Foreskin fibroblast (primary cell): ENCODE measurements at places on chromosomes 6 and 20.

DNA sequence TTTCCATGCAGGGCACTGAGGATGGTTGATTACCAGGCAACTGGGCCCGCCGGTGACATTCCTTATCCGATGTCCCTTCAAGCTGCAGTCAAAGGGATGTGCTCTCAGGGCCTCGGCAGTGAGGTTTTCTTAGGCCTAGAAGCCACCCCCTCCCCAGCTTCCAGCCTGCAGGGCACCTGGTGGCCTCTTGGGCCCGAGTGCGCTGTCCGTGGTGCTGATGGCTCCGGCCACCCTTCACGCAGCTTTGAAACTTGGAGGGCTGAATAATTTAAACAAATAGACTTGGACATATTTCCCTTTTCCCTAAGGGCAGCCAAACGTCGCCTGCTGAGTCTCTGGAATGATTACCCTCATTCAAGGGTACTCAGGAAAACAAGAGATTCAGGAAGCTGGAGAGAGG, 8.9 kb upstream of the MLN start:
- peak; percentile 79 for DNase-seq

DNA sequence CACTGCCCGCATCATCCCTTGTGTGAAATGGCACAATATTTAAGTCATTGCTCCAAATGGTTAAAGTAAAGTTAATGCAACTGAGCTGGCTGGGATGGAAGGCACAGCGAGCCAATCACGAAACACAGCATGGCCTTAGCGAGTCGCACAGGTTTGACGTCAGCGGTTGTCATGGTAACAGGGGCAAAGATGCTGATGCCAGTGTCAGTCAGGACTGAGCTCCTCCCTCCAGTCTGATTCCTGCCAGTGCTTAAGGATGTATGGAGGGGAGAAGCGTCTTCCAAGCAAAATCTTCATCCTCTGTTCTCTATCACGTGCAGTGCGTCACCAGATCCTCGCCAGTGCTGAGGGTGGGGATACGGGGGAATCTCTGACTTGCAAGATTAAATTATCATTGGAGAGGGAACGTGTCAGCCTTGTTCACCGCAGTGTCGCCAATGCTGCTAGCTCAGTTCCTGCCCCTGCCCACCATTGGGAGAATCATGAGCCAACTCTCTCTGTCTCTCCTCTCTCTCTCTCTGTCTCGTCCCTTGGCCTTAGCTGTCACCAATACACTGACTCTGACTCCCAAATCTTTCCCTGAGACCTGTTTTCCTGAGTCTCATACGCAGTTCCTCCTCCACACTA, 24.5 kb downstream of the TSPYL4 start:
- DNase-seq = peak; percentile 83

- DNase-seq = no peak
These were observed 2.6 kb downstream of the ZMYND8 start for GRCh38 chr20:47353692-47354463.

DNA sequence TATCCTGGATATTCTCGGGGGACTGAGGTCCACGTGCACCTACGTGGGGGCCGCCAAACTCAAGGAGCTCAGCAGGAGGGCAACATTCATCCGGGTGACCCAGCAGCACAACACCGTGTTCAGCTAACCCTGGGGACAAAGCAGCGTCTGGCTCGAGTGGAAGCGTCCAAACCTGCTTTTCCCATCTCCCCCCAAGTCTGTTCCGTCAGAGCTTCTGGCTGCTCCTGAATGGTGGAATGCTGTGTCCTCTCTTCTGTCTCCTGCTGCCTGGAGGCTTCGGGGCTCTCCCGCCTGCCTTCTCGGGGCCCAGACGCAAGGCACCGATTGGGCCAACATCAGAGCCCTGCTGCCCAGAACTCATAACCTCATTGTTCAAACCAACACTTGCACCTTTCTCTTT, 56.7 kb downstream of the GMPR start:
- no peak for DNase-seq

- peak; percentile 56 for DNase-seq
These were observed 2.3 kb downstream of the RNF114 start for GRCh38 chr20:49938173-49939163.

DNA sequence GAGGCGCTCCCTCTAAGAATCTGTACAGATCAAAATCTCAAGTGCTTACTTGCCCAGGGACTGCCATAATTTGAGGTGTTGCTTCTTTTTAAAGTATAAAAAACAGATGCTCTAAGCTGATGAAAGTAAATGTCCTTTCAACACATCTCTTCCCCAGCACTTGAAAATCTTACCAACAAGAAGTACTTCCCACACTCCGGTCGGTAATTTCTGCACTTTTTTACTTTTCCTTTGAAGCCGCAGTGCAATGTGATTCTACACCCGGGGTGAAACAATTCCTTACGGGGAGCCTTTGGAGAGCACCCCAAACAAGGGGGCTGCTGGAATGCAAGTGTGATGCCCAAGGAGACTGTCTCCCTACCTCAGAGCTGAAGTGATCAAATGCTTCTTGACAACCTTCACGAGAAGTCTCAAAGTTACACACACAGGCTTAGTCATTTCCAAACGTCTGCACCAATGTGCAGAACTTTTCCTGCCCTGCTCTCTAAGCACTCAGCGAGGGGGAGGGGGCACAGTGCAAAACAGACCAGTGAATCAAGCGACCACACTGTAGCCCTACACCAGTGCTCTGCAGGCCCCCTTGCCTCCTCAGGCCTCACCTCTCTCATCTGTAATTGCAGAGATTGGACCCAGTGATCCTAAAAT, 56.7 kb downstream of the ATXN1 start:
- peak; percentile 46 for DNase-seq

DNA sequence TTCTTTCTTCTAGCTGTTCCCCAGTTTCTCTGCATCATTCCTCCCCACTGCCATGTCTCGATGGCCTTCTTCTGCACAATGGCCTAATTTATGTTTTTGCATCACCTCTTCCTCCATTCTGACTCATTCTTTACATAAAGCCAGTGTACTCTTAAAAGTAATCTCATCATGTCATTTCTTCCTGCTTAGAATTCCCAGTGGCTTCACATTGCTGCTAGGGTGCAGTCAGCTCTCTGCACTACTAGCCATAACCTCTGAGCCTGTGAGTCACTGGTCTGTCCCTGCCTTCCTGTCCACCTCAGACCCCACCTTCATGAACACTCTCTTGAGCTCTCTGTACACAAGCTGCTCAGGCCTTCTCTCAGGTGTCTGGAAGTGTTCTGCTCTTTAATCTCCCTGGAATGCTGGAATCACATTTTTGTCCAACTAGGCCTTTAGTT, 24.1 kb upstream of the TRIM27 start:
- peak; percentile 66 for DNase-seq
